ENCODE measurements at places on chromosomes 3 and 15. TPM values are rescaled to one million over a fixed set of nuclear protein-coding genes. Genes with fewer than 3 reads are reported as not detected.

- H3K4me3 ChIP-seq: no peak overlapping the region
- H3K4me1 ChIP-seq: no peaks in the 10 kb centered on the region
- no peaks in the 10 kb centered on the region for H3K27me3 ChIP-seq
- no peaks in the 10 kb centered on the region for H3K36me3 ChIP-seq
- no peak overlapping the region for H3K27ac ChIP-seq
Measured at GRCh38 chr3:83453056-83453455, 1505.7 kb upstream of the CADM2 start.

GRCh38 chr3:169170456-169170855 lies 493.1 kb downstream of the MECOM start:
- no peaks in the 10 kb centered on the region for H3K4me1 ChIP-seq
- H3K27me3 ChIP-seq: no peaks in the 10 kb centered on the region
- no peaks in the 10 kb centered on the region for H3K36me3 ChIP-seq

GRCh38 chr3:37071921-37072320 lies 78.6 kb downstream of the MLH1 start:
- H3K27me3 ChIP-seq: no peaks in the 10 kb centered on the region
- H3K4me3 ChIP-seq: no peak overlapping the region
- no peak for DNase-seq
- peak overlapping the region; percentile 48 for H3K27ac ChIP-seq
- no peaks in the 10 kb centered on the region for H3K4me1 ChIP-seq
- no peaks in the 10 kb centered on the region for H3K36me3 ChIP-seq

DNA sequence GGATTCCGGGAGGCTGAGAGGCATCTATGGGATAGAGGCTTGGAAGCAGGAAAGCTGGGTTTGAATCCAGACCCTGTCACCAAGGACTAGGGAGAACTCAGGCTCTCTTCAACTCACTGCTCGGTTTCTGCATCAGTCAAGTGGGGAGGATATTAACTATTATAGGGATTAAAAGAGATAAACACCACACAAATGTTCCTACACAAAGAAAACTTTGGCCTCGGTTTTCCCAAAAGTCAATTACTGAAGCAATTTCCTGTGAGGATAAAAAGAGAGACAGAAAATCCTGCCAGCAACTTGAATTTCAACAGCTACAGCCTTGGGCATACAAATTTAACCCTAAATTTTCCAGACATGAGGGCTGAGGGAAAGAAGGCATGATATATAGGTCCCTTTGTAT lies 36.0 kb downstream of the ITGB5 start:
- H3K4me3 ChIP-seq: no peak overlapping the region
- no peak overlapping the region for H3K27ac ChIP-seq
- H3K4me1 ChIP-seq: peaks cover 4% of the 10 kb centered on the region

- no peaks in the 10 kb centered on the region for H3K36me3 ChIP-seq
- no peak overlapping the region for H3K4me3 ChIP-seq
- DNase-seq: no peak
- no peak overlapping the region for H3K27ac ChIP-seq
Measured at GRCh38 chr3:108322352-108322751, 26.0 kb downstream of the HHLA2 start.

MON1A gene
- polyA plus RNA-seq: 11.4 TPM

DNA sequence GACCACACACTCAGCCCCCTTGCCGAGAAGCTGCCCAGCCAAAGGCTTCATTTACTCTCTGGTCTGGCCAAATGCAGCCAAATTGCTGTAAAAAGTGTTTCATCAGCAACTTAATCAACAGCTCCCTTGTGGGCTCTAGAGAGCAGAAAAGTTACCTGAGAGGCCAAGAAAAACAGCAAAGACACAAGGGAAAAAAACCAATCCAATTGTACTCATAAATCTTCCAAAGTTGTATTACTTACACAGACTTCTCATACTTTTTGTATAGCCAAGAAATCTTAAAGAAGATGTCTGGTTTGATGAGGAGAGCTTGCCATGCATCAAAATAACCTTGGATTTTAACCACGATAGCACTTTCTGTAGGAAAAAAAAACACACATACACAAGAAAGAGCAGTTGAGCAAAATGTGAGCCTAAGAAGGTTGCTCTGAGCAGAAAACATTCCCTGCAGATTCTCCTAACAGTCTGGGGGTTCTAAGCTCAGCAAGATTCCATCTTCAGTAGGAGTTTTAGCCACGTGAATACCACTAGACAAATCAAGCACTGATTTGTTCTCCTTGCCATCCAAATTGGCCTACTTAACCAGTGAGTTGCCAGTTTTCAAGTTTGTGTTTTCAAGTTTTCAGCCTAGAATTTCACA lies 120.0 kb downstream of the CYP19A1 start:
- H3K36me3 ChIP-seq: no peaks in the 10 kb centered on the region
- no peak overlapping the region for H3K4me3 ChIP-seq
- H3K27me3 ChIP-seq: no peaks in the 10 kb centered on the region
- no peak for DNase-seq
- H3K4me1 ChIP-seq: peaks cover 4% of the 10 kb centered on the region

DNA sequence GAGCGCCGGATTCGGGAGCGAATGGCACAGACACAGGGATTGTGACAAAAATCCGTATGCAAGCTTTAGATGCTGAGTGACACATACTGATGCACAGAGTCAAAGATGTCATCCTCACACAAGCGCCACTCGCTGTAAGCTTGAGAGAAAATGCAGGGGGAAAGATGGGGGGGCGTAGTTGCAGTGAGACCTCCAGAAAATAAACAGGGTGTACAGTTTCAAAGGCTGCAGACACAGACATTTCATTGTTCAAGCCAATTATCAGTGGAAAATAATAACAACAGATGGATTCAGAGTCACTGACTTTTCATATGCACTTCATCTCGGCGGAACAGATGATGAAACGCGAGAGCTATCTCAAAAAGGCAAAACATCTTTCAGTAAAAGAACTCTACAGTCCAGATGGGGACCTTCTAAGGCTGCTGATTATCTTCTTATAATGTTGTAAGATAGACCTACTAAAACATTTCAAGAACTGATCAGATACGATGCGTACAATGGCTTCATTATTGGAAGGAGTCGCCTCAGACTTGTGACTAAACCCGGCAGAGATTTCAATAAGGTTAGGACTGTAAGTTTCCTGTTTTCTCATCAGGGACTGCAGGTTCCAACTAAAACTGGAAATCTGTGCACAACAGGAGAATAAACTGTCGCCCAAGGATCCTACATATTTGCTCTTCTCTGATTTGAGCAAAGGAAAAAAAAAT lies 275.4 kb downstream of the FOXP1 start:
- H3K4me1 ChIP-seq: peaks cover 10% of the 10 kb centered on the region
- no peaks in the 10 kb centered on the region for H3K27me3 ChIP-seq
- no peak for DNase-seq
- no peak overlapping the region for H3K27ac ChIP-seq

GRCh38 chr15:101481917-101482525 lies 7.5 kb downstream of the PCSK6 start:
- H3K27me3 ChIP-seq: no peaks in the 10 kb centered on the region
- H3K4me1 ChIP-seq: no peaks in the 10 kb centered on the region
- DNase-seq: no peak
- H3K27ac ChIP-seq: no peak overlapping the region
- H3K4me3 ChIP-seq: no peak overlapping the region

DNA sequence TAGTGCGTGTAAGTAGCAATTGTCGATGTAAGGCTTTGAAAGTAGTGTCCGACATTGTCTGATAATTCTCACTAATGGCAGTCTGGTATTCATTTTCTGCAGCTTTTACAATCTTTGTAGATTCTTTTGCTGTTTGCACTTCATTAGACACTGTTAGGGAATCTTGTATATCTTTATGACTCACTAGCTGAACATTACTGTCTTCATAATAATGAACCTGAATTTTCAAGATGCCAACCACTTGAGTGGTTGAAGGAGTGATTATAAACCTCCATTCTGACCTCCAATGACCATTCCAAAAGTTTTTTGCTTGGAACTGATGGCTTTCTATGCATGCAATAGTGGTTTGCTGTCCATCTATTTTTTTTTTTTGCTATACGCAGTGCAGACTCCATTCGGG lies 76.4 kb upstream of the MFGE8 start:
- no peaks in the 10 kb centered on the region for H3K27me3 ChIP-seq
- no peak overlapping the region for H3K27ac ChIP-seq
- no peak overlapping the region for H3K4me3 ChIP-seq
- DNase-seq: no peak

GRCh38 chr3:59601486-59601885 lies 551.7 kb upstream of the CFAP20DC start:
- DNase-seq: no peak
- no peak overlapping the region for H3K4me3 ChIP-seq
- no peaks in the 10 kb centered on the region for H3K4me1 ChIP-seq
- H3K36me3 ChIP-seq: no peaks in the 10 kb centered on the region
- H3K27ac ChIP-seq: no peak overlapping the region

SPESP1 gene
- polyA plus RNA-seq: 2.2 TPM

DNA sequence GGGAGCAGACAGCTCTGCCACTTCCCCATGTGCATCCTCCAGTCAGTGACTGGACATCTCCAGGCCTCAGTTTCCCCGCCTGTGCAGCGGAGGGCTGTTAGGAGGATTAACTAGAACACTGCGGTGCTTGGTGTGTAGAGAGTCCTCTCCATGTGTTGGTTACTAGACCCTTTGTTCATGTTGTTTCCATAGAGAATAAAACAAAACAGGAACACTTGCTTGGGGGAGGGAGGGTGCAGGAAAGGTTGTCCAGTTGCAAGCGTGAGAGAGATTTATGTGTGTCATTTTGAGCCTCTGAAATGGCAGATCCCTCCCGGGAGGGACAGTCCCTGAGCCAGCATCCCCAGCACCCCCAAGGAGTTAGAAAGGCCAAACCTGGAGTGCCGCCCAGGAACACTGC lies 184.0 kb upstream of the LYSMD4 start:
- no peaks in the 10 kb centered on the region for H3K36me3 ChIP-seq
- no peaks in the 10 kb centered on the region for H3K4me1 ChIP-seq
- H3K27ac ChIP-seq: no peak overlapping the region

CCDC54 gene
- not detected for polyA plus RNA-seq

DNA sequence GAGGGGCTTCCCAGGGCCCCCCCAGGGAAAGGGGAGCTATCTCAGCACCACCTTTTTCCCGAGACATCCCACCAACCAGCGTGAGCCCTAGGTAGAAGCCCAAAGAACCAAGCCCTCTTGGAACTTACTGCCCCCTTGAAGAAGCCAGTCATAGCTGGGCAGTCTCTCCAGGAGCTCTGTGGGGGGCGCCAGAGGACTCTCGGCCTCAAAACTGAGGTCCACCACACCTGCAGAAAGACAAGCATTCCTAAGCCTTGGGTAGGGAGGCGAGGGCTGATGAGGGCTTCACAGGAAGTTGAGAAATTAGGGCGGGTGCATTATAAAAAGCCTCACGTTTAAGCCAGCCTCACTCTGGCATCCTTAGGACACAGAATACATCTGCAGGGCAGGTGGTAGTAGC lies 9.0 kb downstream of the SSUH2 start:
- no peaks in the 10 kb centered on the region for H3K4me1 ChIP-seq
- no peaks in the 10 kb centered on the region for H3K27me3 ChIP-seq
- no peak overlapping the region for H3K27ac ChIP-seq
- no peaks in the 10 kb centered on the region for H3K36me3 ChIP-seq
- DNase-seq: no peak

- no peaks in the 10 kb centered on the region for H3K27me3 ChIP-seq
- no peak overlapping the region for H3K4me3 ChIP-seq
- DNase-seq: no peak
- H3K36me3 ChIP-seq: no peaks in the 10 kb centered on the region
- H3K4me1 ChIP-seq: no peaks in the 10 kb centered on the region
Measured at GRCh38 chr3:175155172-175155571, 296.0 kb downstream of the NAALADL2 start.

DNA sequence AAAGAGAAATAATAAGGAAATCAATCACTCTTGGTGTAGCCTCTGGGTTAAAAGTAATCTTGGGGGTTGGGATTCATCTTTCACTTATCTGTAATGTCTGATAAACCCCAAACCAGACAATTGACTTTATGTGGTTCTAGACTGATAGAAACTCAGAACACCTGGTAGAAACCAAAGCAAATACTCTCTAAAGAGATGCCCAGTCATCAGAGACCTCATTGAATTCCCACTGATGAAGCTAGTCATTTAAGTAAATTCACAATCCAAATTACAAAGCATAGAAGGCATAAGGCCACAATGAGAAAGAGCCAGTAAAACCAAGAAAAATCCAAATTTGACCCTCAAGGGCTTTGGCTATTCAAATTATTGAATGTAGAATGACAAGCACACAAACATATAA lies 250.6 kb downstream of the MBNL1 start:
- H3K27ac ChIP-seq: no peak overlapping the region
- H3K36me3 ChIP-seq: no peaks in the 10 kb centered on the region
- no peaks in the 10 kb centered on the region for H3K27me3 ChIP-seq
- DNase-seq: no peak
- H3K4me3 ChIP-seq: no peak overlapping the region

DNA sequence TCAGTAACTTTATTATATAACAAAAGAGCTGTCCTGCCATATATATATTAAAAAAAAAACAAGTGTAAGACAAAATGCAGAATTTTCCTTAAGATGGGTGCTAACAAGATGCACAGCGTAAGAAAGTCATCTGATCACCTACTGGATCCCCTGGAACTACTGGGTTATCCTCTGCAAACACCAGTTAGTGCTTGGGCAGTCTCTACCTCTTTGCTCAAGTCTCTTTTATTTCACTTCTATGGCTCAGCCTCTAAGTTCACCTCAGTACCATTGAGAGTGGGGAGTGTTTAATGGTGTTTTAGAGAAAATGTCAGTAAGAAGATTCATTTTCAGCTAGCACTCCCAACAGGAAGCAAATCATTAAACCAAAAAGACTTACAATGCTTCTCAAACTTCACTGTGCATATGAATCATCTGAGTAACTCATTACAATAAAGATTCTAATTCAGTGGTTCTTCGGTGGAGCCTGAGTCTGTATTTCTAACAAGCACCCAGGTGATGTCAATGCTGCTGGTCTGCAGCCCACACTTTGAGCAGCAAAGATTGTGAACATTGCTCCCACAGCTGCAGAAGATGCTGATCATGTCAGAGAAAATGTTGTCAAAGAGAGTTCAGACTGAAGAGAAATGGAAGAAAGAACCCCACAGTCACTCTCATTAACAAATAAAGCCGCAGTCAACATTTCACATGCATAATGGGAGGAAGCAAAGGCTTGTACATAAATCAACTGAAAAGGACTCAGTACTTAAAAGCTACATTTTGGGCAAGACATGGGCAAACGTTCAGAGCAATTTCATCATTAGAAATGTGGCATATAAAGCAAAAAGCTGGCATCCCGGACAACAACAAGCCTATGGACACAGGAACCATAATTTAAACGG lies 227.1 kb upstream of the ATP11B start:
- H3K4me3 ChIP-seq: no peak overlapping the region
- no peaks in the 10 kb centered on the region for H3K27me3 ChIP-seq
- DNase-seq: no peak
- H3K36me3 ChIP-seq: no peaks in the 10 kb centered on the region
- H3K27ac ChIP-seq: no peak overlapping the region

GRCh38 chr3:29282427-29283230 lies 1.8 kb downstream of the RBMS3 start:
- H3K36me3 ChIP-seq: no peaks in the 10 kb centered on the region
- H3K27ac ChIP-seq: peak overlapping the region; percentile 87
- peaks cover 3% of the 10 kb centered on the region for H3K4me1 ChIP-seq
- H3K27me3 ChIP-seq: no peaks in the 10 kb centered on the region

- H3K27me3 ChIP-seq: no peaks in the 10 kb centered on the region
- H3K27ac ChIP-seq: no peak overlapping the region
- DNase-seq: no peak
- H3K36me3 ChIP-seq: no peaks in the 10 kb centered on the region
Measured at GRCh38 chr3:60146121-60146520, 1096.3 kb upstream of the CFAP20DC start.

FBXW12 gene
- polyA plus RNA-seq: not detected

- no peaks in the 10 kb centered on the region for H3K27me3 ChIP-seq
- H3K4me1 ChIP-seq: no peaks in the 10 kb centered on the region
- no peak overlapping the region for H3K27ac ChIP-seq
- H3K4me3 ChIP-seq: no peak overlapping the region
- no peak for DNase-seq
- H3K36me3 ChIP-seq: no peaks in the 10 kb centered on the region
Measured at GRCh38 chr3:155602307-155602706, 142.6 kb downstream of the PLCH1 start.

All from aorta (tissue), 5 donors.